RPMI7951 (cell line): ENCODE measurements at places on chromosomes 16 and 17. TPM values are rescaled to one million over a fixed set of nuclear protein-coding genes. Genes with fewer than 3 reads are reported as not detected.

DNA sequence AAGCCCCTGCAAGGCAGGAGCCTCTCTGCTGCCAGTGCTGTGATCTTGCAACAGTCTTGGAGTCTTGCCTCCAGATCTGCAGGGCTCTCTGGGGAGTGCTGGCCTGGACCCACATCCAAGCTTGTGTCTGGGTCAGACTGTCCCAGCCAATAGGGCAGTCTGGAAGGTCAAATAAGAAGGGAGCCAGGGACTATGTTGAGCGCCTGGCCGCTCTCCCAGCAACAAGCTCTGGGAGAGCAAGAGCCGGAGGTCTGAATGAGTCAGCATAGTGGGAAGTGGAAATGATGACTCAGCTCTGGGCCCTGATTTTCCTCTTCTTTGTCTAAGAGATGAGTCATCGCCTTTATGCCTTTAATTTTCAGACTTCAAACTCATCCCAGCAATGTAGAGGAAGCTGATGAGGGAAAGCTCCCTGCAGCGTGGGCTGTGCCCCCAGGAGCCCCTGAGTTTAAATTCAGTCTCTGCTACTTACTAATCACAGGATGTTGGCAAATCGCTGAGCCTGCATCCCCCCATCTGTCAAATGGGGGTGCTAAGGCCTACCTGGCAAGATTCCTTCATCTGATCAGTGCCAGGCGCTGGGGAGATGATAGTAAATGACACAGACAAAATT, 43.6 kb upstream of the HAPSTR1 start:
- DNase-seq: peak; percentile 99

- DNase-seq: no peak
These were observed 2.6 kb downstream of the HOXB3 start for GRCh38 chr17:48587276-48588073.

- DNase-seq: peak; percentile 96
These were observed 9.2 kb upstream of the TSPOAP1 start for GRCh38 chr17:58337600-58338453.

GRCh38 chr17:1471911-1472821, 16.1 kb upstream of the CRK start:
- no peak for DNase-seq

DNA sequence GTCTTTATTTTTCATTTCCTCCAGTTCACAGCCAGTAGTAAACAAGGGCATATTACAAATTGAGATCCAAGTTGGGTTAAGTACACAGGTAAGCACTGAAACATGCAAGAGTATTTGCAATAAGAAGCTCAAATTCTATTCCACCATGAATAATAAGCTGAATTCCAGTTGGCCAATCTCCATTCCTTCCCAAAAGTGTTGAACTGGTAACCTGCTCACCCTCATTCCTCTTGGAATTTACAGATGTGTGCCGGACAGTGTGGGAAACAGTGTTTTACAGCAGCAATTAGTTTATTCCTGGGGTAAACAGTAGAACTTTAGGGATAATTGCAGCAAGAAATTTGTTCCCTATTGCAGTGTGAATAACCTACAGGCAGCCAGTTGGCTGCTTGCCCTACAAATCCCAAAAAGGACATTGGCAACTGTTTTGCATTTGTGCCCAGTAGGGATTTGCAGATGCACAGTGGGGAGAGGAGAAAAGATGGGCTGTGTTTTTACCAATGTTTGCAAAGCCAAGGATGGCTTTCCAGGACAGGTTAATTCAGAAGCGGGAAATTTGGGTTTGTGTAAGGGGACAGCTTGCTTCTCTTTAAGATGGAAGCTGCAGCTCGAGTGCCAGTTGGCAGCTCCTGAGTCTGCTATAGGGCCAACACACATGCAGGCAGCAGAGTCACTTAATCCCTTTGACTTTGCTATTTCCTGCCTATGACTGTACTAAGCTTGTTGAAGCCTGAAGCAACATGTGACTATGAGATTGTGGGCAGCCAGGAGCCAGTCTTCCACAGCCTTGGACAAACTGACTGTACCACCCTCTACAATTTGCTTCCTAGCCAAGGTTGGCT, 318.9 kb downstream of the MAP2K6 start:
- DNase-seq: peak; percentile 75

DNA sequence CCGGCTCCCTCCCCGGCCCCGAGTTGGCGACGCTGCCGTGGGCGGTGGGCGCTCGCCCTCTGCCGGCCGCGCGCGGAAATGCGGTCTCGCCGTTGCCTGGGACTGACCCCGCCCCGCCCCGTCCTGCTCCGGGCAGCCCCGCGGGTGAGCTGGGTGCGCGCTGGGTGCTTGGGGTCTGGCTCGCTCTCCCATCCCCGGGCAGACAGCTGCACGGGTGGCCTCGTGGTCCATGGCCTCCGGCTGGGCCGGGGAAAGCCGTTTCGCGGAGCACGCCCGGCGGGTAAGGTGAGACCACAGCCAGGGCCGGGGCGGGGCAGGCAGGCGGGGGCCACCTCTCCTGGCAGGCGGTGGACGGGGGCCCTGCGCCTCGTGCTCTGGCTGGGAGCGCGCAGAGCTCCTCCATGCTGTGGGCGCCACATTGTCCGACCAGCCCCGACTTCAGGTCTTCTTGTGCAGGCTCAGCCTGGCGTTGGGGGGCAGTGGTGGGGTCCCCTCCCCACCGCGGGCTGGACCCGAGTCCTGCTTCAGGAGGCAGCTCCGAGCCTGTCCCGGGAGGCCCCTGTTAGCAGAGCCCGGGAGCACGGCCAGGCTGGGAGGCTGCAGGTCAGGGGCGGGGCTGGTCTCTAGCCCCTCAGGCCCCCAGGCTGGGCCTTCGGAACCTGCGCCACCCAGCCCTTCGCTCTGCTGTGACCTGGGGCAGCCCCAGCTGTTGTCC, 7.0 kb upstream of the C1QTNF8 start:
- DNase-seq: no peak

GRCh38 chr16:22946433-22946832, 132.5 kb downstream of the HS3ST2 start:
- no peak for DNase-seq

DNA sequence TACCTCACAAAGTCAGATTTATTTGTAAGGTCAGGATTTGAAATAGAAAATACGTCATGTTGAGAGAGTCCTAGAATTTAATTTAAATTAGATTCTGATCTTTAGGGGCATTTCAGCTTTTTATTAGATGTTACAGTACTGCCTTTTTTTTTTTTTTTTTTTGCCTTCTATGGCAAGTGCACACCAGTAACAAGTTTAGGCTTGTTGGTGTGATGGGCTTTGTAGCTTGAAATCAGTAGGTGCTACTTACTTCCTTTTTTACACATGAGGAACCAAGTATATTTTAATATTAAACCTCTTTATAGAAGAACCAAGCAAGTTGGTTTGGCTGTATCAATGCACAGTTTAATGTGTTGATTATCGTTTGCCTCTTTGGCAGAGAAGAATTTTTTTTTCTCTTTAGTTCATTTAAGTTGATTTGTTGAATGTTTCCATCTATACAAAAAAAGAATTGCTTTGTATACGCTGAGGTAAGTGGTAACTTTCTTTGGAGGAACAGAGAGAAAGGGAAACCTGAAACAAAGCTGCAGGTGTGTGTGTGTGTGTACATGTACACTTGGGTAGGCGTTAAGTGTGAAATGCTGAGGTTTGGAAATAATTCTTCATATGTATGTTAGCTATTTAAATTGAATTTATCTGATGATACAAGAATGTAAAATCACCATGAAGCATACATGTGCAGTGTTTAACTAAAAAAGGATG, 15.7 kb downstream of the RBL2 start:
- DNase-seq: no peak

Gene HEATR9
- total RNA-seq: not detected in 2 replicates

Gene FOXC2
- total RNA-seq: 1.3 and 1.6 TPM in 2 replicates

Gene YPEL3
- 13.2 and 14.9 TPM in 2 replicates for total RNA-seq

Gene GPRC5B
- total RNA-seq: 1.2 and 1.6 TPM in 2 replicates

Gene TBX21
- not detected in 2 replicates for total RNA-seq

Gene C17orf50
- not detected in 2 replicates for total RNA-seq

Gene ASPHD1
- total RNA-seq: 2.6 and 4.8 TPM in 2 replicates
